DMS79 (cell line): ENCODE measurements at places on chromosomes 4 and X.

DNA sequence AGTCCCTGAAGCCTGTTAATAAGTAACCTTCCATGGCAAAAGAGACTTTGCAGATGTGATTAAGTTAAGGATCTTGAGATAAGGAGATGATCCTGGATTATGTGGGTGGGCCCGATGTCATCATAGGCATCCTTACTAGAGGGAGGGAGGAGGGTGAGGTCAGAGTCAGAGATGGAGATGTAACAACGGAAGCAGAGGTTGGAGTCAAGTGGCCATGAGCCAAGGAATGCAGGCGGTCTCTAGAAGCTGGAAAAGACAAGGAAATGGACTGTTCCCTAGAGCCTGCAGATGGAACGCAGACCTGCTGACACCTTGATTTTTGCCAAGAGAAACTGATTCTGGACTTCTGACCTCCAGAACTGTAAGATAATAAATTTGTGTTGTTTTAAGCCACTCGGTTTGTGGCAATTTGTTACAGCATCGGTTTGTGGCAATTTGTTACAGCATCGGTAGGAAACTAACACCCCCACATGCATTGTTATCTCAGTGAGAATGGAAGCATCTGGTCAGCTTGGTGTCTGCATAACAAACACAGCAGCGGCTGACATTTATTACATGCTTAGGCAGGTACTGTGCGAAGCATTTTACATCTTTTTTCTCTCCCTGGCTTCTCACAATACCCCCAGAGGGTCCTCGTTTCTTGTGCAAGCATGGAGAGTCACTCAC lies 55.6 kb downstream of the CLDN34 start:
- DNase-seq: no peak

- DNase-seq: no peak
These were observed 25.7 kb upstream of the BCORL1 start for GRCh38 chrX:129956765-129957164.

DNA sequence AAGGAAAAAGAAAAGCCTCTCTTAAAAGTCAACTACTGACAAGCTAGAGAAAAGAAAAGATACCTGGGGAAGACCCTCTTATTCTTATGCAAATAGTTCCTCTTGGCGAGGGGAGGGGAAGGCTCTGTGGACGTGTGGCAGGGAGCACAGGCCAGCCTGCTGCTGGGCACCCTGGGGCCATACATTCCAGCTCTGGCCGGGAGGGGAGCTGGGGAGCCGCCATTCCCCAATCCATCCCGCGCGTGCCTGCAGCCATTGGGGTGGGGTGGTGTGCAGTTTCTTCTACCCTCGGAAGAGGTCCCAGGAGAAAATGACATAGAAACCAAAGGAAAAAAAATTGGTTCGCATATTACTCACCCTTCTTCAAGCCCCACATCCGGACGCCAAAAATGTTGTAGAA lies 1496.4 kb downstream of the RPA4 start:
- no peak for DNase-seq

DNA sequence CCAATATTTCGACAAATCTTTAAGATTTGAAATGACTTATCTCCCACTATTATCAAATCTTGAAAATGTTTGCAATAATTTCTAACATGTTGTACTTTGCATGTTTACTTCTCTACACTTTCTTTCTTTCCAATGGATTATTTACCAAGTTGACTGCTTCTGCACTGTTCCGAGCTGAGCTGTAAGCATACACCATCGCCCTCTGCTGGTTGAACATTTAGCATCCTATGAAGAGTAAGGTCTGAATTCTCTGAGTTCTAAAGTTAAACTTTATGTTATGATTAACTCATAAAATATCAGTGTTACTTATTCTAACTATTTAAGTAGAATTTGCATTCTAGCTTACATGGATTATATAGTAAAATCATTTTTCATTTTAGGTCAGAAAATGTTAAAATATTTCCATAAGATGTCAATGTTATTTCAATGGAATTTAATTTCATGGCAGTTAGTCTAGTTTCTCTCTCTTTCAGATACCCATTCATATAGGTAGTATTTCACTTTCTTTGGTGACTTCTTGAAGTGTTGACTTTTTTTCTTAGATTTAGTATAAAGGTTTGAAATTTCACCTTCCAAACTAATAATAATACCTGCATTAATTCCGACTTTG lies 137.4 kb downstream of the DKK2 start:
- no peak for DNase-seq

DNA sequence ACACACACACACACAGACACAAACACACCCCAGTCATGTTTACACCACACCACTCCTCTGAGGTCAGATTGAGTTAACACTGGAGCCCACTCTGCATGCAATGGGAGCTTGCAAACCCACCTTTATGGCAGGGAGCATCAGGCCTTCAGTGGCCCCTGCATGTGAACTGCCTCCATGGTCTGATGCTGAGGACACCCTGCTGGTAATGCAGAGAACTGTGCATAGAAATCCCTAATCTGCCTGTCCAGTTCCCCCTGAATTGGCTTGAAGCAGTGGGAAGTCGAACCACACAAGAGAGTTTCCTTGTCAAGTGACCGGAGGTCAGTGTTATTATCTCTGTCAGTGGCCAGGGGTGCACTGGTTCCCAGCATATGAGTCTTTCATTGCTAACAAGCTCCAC lies 59.8 kb downstream of the ANOS1 start:
- DNase-seq: no peak

DNA sequence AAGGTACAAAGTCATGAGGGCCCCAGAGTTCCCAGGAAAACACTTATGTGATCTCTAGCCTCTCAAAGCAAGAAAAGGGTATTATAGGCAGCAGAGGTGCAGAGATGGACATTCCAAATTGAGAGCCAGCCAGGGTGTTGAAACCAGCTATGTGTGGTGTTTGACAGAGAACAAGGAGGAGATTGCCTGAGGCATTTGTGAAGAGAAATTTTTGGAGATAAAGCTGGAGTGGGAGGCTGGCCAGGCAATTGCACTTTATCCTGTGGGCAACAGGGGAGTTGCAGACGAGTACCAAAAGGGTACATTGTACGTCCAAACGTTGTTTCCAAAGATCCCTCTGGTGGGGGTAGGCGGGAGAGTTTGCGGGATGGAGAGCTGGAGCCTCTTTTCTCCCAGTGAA lies 2.5 kb upstream of the GABRE start:
- DNase-seq: no peak
